GM06990 (cell line): ENCODE measurements at places on chromosomes 6 and 20.

GRCh38 chr6:102717737-102718456, 1324.4 kb downstream of the GRIK2 start:
- no peak for DNase-seq

GRCh38 chr6:167979436-167980139, 17.9 kb upstream of the KIF25 start:
- no peak for DNase-seq

DNA sequence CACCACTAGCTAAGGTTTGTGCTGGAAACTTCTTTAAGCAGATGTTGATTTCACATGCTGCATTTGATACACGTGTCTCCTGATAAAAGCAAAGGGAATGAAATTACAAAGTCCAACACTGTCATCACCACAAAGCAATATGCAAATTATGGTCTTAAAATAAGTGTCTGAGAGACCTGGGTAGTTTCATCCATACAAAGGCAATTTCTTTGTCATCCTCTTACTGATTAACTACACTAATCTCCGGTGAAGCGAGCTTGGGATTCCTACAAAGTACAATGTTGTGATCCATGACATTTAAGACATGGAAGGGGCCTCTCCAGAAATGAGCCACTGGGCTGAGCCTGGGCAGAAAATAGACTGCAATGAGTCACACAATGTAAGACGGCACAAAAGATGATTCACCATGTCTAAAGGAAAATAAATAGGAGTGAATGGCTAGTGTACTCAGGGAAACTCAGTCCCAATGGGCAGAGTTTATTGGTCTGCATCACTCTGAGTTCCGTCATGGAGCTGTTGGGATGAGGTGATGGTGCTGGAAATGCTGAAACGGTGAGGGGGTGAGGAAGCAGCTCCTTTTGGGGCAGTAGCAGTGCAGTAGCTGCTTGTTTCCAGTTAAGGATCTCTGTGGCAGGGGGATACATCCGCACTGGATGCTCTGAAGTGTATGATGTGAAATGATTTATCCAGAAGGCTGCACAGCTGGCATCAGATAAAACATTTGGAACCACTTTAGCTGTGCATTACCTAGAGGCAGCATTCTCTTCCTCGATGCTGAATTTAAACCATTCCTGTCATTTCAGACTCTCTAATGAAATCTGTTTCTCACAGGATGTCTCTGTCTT, 103.3 kb downstream of the IBTK start:
- no peak for DNase-seq

DNA sequence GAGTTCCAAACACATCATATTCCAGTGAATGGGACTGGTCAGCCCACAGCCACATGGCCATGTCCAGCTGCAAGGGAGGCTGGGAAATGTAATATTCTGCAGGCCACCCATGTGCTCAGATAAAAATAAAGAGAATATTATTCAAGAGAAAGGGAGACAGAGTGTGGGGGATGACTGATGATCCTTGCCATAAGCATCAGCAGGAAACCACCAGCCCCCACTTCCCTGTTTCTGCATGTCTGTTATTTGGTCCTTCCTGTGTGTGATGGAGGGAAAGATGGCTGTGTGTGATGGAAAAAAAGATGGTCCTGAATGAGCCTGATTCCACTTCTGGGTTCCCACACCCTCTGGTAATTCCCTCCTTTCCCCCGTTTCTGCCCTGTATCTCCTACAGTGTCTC, 13.1 kb upstream of the RSPO4 start:
- no peak for DNase-seq

DNA sequence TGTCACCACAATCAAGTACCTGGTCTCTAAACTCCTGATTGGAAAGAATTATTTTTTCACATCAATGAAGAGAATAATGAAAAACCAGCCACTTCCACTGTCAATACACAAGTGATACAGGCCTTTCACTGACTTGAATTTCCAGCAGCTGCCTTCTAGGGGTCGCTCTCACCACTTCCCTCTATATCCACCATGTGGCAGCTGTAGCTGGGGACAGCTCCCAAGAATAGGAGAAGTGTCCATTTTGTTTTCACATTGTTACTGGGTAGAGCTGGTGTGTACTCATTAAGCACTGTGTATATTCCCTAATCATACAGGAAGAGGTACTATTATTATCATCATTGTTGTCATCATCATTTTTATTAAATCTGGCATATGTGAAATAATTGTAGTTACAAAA, 438.4 kb upstream of the SPTLC3 start:
- DNase-seq: no peak

DNA sequence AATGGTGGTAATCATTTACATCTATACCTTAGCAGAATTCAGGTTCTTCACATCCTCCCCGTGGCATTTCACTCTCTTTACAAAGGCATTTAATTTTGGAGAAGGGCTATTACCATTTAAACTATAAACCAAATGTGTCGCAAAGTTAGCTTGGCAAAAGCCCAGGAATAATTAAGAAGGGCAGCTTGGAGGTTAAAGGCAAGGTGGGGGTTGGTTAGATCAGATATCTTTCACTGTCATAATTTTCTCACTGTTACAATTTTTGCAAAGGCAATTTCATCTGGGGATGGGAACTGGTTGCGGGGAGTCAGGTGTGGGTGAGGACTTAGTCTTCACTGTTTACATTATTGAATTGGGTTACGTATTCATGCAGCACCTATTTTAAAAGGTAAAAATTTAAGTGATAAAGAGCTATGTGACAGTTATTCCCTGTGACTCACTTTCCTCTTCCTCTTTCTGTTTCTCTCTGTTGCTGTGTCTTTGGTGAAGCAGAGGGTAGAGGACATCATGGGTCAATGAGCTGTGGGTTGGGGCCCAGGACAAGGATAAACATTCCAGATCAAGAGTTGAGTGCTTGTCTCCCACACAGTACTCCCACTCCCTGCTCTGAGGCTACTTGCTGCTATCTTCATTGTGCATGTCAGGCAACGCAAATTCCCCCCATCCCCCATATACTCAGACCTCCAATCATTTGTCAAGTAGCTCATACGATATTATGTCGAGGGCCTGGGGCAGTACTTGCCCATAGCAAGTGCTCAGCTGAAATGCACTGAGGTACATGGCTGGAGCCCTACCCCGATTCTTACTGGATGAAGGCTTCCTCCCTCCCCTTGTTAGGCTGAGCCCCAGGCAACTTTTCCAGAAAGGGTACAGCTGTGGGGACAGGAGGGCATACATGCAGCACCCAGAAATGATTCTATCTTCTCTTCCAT, 223.1 kb upstream of the MYLIP start:
- DNase-seq: peak; percentile 58

- no peak for DNase-seq
These were observed 45.1 kb downstream of the FNDC1 start for GRCh38 chr6:159214281-159214680.

DNA sequence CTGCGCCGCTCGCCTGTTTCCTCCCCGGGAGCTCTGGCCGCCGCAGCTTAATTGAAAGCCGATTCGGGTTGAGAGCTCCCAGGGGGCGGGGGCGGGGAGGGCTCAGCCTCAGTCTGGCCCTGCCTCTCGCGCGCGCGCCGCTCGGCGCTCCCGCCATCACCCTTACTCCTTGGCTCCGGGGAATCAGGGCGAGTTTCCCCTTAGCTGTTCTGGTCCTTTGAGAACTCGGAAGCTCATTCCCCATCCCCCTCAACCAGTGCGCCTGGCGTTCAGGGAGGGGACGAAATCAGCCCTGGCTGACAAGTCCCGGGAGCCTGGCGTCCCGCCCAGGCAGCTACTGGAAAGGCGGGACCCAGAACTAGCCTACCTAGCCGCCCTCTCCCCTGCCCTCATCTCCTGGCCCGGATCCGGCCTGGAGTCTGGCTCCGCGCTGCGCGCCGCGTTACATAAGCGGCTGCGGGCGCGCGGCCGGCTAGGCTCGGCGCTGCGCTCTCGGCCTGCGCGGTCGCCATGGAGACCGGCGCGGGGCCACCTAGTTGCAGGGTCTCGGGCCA, 2.8 kb downstream of the SLC12A5 start:
- DNase-seq: no peak

GRCh38 chr6:16232086-16232485, 6.3 kb upstream of the GMPR start:
- DNase-seq: no peak

- no peak for DNase-seq
These were observed 547.8 kb downstream of the FRK start for GRCh38 chr6:115512923-115513322.

DNA sequence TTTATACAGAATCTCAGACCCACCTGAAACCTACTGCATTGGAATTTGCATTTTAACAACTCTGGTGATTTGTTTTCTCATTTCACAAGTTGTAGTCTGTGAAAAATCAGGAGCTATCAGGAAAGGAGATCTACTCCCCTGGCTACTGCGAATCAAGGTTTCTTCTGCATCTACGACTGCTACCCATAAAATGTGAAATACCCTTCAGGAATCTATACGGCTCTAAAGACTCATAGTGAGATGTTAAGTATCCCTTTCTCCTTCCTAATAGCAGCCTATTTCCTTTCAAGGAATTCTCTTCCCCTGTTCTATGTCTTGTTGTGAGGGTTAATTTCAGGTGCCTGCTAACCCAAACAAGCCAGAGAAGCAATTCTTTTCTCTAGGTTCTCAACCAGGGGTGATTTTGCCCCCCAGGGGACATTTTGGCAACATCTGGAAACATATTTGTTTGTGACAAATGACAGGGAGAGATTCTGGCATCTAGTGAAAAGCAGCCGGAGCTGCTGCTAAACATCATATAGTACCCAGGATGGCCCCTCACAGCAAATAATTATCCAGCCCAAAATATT, 26.3 kb downstream of the WFDC3 start:
- no peak for DNase-seq

DNA sequence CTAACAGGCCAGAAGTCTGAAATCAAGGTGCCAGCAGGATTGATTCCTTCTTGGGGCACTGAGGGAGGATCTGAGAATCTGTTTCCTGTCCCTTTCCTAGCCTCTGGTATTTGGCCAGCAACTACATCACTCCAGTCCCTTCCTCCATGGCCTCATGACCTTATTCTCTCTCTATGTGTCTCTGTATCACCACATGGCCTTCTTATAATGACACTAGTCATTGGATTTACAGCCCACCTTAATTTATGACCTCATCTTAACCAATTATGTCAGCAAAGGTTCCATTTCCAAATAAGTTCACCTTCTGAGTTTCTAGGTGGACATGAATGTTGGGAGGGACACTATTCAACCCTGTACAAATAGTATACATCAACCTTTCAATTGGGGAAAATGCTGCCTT, 29.3 kb downstream of the SCML4 start:
- no peak for DNase-seq

GRCh38 chr6:112979830-112980229, 632.7 kb downstream of the RFPL4B start:
- no peak for DNase-seq

DNA sequence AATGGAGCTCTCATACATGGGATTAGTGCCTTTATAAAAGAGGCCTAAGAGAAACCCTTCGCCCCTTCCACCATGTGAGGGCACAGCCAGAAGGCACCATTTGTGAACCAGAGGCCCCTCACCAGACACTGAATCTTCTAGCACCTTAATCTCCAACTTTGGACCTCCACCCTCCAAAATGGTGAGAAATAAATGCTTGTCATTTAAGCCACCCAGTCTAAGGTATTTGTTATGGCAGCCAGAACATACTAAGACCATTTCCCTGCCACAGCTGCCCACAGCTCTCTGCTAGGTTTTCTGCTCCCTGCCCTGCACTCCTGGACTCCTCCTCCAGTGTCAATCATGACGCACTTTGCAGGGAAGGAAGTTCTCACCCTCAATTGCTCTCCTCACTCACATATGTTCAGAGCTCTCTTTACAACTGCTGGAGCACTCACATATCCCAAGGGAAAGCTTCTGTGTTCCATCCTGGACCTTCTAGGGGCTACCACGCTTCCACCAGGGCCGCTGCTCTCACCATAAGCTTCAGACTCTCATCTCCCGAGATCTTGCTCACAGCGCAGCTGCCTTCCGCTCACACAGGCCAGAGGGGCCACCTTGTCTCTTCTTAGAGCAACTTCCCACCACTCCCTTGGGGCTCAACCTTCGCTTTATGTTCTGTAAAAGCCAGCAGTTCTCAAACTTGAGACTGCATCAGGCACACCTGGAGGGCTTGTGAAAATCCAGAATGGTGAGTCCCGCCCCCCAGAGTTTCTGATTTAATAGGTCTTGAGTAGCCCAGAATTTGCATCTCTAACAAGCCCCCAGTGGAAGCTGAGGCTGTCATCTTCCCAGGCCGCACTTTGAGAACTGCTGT, 1.6 kb upstream of the LY86 start:
- peak; percentile 85 for DNase-seq

- no peak for DNase-seq
These were observed 6.0 kb downstream of the RARS2 start for GRCh38 chr6:87583822-87584221.

DNA sequence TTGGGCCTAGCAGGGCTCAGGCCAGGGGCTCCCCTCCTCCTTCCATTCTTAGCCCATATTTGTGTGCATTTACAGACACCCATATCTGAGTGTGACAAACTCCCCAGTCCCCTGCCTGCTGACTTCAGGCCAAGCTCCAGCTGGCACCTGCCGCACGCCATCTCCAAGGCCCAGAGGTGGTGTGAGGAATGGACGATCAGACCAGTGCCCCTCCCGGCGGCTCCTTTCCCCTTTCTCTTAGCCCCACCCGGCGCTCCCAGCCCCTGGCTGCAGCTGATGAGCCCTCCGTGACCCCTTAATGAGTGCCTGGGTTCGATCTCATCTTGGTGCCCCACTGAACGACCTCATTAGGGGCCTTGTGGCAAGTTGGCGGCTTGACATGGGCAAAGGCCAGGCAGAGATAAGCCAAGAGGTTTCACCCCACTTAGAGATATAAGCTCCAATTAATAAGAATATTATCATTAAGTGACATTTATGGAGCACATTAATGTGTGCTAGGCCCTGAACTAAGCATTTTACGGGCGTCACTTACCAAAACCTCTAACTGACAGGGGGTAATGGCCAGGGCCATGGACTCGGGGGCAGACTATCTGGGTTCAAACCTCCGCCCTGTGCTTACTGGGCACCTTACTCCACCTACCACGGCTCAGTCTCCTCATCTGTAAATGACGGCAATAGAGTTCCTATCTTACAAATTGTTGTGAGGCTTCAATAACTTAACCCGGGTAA, 17.5 kb downstream of the ADA start:
- DNase-seq: no peak

GRCh38 chr6:435441-436307, 44.1 kb downstream of the IRF4 start:
- DNase-seq: no peak

DNA sequence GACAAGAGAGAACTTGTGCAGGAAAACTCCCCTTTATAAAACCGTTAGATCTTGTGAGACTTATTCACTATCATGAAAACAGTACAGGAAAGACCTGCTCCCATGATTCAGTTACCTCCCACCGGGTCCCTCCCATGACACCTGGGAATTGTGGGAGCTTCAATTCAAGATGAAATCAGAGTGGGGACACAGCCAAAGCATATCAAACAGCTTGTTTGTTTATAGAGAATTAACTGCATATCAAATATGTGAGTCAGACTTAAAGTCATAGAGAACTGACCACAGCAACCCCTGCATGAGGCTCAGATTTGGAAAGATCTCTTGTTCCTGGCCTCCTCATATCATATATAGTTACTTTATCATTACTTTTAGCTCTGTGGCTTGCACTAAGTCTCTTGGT, 29.1 kb upstream of the HDAC2 start:
- DNase-seq: no peak
